Left ventricle myocardium inferior (tissue), 1 donor: ENCODE measurements at places on chromosomes 16 and 17.

GRCh38 chr17:55889271-55889670 lies 138.4 kb downstream of the PCTP start:
- DNase-seq, result no peak

- DNase-seq, result no peak
Measured at GRCh38 chr17:59361386-59361785, 29.9 kb downstream of the YPEL2 start.

DNA sequence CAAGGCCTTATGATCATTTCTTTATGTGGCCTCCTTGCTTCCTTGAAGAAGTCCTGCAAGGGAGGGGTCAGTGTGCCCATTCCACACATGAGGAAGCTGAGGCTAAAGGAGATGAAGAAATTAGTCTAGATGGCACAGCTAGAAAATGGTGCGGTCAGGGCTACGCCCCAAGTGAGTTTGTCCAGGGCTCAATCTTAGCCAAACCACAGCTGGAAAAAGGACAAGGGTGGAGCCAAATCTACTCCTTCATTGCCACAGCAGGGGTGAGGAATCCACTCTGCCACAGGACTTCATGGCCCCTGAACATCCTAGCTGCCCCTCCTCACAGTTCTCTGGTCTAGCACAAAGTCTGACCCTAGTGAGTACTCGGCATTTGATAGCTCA lies 16.2 kb downstream of the BEAN1 start:
- DNase-seq, result no peak

DNA sequence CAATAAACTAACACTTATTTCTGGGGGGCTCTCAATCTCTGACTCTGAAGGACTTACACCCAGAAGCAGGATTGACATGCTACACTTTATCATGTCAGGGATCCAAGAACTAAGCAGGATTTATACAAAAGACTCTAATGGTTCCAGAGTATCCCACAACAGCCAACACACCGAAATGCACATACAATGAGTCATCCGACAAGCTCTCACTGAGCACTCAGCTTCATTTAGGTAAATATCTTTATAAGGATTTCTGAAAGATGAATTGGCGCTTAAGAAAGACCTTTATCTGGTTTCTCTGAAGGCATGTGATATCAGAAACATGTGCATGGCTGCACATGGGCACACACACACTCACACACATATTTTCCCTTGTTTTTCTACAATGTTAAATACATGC lies 77.2 kb downstream of the TOX3 start:
- DNase-seq, result no peak

DNA sequence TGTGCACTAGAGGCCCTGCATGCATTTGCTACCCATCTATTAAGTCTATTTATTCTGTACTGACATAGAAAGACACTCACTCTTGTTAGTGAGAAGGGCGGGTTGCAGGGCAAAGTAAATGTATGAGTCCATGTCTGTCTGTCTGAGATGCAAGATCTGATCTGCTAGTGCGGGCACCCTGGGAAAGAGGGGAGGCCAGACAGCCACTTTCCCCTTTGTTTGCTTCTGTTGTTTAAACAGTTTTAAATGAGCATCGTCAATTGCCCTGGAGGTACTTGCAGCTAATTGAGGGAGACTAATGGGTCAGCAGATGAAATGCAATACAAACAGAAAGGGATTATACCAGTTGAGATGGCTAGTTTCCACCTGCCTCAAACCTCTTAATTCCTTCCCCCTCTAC lies 24.9 kb downstream of the SCNN1G start:
- DNase-seq, result no peak

- no peak for DNase-seq
Measured at GRCh38 chr16:85370881-85371651, 242.1 kb upstream of the GSE1 start.

DNA sequence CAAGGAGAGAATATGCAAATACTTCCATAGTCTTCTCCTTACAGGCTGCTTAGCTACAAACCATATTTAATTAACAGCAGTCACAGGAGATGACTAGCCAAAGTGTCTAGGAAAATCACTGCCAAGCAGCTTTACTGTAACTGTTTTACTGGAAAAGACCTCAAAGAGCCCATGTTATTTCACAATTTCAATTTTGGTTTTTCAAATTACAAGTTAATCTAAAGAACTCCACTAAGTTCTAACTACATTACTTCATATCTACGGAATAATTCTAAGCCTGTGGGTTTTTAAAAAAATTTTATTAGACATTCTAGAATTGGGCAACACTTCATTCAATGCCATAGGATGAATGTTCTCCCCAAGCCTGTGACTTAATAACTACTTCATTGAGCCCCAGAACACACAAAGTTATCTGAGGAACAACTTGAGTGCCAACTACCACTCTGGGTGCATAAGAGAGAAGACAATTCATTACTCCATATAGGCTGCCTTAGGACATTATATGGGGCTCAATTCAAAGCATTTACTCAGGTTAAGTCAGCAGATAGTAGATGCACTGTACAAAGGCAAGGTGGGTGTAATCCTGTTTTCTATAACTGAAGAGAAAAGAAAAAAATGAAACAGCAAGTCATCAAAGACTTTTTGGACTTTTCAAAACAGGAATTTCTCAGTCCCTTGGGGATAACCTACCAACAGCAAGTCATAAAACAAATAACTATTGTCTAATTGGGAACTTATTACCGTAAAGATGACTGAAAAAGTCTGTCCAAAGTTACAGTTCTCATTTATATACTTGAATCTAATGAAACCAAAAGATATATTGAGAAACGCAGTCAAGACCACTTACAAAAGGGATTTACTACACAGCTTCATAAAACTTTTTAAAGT lies 33.0 kb downstream of the STAT3 start:
- DNase-seq, result no peak

DNA sequence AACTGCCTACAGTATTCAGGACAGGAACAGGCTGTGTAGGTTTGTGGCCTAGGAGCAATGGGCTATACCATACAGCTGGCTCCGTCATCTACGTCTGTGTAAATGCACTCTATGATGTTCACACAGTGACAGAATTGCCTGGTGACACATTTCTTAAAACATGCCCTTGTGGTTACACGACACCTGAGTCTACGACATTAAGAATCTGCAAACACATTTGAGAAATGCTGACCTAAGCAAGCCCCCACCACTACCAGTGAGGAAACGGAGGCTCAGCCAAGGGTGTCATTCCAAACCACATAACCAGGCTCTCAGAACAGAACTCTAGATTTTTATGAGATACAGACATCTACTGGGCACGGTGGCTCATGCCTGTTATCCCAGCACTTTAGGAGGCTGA lies 23.5 kb downstream of the USP36 start:
- no peak for DNase-seq

DNA sequence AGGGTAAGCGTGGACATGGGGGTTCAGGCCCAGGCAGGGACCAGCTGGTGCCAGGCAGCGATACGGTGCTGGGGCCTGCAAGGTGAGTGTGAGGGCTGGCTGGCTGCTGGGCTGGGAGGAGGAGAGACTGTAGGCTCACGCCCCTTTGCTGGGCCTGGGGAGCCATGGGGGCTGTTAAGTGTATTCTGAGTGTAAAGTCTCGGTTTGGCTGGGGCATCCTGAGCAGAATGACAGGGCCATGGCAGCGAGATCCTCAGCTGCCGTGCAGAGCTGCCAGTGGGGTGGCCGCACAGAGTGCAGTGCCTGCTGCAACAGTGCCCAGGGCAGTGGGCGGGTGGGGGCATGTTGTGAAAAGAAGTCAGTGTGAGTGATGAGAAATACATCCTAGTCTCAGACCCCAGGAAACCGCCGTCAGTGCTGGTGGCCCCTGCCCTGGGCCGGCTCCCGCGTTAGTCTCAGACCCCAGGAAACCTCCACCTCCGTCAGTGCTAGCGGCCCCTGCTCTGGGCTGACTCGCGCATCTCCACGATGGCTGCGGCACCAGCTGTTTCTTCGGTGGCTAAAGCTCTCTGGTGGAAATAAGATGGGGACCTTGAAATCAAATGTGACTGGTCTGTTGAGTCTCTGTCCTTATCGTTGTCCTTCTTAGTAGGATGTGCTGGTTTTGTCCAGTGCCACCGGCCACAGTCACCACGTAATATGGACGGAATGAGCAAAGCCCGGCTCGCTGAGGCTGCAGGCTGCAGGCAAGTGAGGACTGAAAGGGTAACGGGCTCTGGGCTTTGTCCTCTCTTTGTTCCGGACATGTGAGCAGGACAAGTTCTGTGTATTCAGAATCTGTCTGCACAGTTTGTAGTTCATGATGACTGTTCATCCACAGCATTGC lies 22.9 kb downstream of the ACSF3 start:
- DNase-seq, result peak; percentile 7

GRCh38 chr17:1773696-1774181 lies 11.9 kb downstream of the SERPINF1 start:
- DNase-seq, result no peak

- no peak for DNase-seq
Measured at GRCh38 chr16:3780570-3780969, 63.2 kb upstream of the TRAP1 start.

GRCh38 chr16:85004587-85005205 lies 6.6 kb downstream of the ZDHHC7 start:
- no peak for DNase-seq

DNA sequence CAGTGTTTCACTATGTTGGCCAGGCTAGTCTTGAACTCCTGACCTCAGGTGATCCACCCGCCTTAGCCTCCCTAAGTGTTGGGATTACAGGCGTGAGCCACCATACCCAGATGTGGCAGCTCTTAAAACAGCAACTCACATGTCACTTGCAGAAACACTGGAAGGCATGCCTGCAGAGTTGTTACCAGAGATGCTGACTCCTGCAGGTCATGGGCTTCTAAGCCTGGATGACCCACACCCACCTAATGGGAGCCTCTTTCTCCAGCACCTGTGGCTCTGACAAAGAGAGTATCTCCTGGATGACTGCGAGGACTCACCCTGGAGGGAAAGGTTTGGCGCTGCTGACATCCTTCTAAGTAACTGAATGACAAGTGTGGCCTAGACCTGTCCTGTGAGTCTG lies 11.2 kb upstream of the RFWD3 start:
- no peak for DNase-seq

DNA sequence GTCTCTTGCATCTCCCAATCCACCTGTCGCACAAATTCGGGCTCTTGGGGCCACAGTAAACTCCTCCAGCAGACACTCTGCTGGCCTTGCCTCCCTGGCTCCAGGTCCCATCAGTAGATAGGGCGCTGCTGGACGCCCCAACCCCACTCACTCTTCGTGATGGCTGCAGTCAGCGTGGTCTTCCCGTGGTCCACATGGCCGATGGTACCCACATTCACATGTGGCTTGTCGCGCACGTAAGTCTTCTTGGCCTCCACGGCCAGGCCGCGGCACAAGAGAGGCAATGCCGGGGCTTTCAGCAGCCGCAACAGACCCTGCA lies 428 bp downstream of the TUFM start:
- DNase-seq, result no peak

DNA sequence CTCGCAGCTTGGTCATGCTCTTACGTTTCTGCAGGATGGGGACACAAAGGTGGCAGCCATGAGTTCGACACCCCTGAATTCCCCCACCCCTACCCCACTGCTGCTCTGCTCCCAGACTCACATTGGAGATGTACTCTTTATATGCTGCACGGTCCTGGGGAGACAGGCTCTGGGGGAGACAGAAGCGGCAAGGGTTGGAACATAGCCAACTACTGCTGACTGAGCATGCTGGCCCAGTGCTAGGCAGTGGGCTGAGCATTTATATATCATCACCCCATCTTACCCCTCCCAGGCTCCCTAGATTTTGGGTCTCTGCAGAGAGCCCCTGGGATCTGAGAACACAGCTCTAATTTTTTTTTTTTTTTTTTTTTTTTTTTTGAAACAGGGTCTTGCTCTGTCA lies 8.1 kb upstream of the ATXN7L3 start:
- DNase-seq, result no peak

GRCh38 chr16:88333848-88334777 lies 48.6 kb upstream of the ZNF469 start:
- DNase-seq, result no peak

DNA sequence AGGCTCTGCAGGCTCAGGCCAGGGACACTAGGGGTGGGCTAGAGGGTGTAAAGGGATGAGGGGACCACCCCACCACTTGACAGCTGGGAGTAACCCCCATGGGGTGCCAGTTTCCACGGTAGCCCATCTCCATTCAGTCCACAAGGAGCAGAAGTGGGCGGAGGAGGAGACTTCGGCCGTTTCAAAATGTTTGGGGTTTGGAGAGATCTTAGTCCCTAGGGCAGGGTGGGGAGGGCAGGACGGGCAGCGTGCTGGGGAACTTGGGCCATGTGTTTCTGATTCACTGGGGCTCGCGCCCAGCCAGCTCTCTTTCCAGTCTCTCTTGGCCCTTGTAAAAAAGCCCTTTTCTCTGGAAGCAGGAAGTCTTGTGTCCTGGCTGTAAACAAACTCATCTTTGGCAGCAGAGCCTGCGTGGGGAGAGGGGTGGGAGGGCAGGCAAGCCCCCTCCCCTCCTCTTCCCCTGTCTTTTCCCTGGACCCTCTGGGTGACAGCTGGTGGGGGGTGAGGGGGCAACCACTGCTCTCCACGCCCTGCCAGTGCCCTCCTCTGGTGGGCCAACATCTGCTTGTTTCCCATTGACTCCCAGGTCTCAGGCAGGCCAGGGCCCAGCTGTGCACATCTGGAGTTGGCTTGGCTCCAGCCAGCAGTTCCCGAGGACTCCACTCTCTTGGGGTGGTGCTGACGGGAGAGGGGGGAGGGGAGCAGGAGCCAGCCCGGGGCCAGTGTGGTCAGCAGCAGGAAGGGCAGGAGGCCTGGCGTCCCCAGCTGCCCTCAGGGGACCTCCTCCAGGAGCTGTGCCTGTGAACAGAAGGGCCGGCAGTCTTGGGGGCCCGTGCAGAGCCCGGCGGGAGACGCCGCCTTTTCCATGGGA lies 8.1 kb downstream of the CYGB start:
- peak; percentile 95 for DNase-seq

DNA sequence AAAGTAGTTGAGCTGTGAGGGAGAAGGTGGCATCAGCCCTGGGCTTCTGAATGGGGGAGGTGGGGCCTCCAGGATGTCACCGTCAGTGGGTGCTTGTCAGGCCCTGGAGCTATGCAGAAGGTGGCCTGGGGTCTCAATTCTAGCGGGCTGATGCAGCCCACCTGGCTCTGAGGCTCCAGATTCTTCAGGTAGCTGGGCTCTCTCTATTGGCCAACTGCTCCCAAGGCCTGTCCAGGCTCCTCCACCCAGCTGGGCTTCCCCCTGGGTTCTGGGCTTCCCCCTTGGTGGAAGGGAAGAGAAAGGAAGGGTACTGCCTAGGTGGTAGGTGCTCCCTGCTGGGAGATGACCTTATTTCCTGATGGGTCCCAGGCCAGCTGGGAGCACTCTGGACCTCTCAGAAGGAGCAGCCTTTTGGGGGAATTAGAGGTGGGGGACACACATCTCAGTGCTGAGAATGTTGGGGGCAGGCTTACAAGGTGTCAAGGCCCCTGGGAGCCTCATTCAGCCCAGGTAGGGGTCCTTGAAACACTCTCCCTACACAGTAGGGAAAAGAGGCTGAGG lies 1728.3 kb downstream of the TP53TG3F start:
- DNase-seq, result no peak
